ENCODE measurements at places on chromosomes 3 and 15. TPM values are rescaled to one million over a fixed set of nuclear protein-coding genes. Genes with fewer than 3 reads are reported as not detected.

DNA sequence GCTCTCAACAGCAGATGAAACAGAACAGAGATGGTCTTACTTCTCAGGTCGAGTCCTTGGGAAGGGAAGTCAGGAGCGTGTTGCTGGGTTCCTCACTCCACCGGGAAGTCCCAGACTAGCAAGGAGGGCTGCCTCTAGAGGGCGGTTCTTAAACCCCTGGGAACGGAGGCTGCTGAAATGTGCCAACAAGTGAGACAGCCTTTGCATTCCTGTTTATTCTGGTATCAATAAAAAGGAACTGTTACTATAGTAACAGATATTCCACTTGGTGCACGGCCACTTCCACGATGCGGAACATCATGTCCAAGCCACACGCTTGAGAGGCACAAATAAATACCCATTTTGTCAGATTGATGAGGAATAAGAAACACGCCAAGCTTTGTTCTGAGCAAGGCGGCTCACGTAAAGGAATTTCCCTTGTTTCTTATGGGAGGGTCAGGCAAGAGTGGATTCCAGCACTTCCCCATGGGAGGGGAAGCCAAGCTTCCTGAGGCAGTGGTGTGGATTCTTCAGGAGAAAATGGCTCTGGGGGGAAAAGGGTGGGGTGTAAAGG, at the start of gene FAM107A:
Gene FAM107A (minus strand): TSS at position 123 of the 553 bp plus-strand sequence. CDS start 7,531 bp downstream, outside the sequence.
- peaks cover 21% of the 10 kb centered on the region for H3K27me3 ChIP-seq
- DNase-seq = no peak
- no peaks in the 10 kb centered on the region for H3K4me1 ChIP-seq
- H3K4me3 ChIP-seq = no peak within 1 kb of the TSS

DNA sequence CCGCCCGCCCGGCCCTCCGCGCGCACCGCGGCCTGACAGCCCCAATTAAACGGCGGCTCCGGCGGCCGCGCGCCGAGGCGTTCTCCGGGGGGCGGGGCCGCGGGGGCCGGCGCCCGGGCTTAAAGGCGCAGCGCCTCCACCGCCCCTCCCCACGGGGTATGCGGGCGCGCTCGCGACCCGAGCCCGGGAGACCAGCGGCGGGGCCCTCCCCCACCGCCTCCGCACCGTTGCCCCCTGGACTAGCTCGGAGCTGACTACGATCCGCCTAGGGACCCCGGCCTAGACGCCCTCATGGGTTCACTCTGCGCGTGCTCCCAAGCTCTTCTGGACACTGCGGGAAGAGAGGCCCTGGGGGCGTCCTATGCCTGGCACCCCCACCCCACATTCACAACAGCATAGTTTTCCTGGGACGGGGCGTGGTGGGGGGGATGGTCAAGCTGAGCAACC, at the start of gene DUSP7:
Gene DUSP7 (minus strand): TSS at position 51 of the 447 bp plus-strand sequence. CDS start 205 bp downstream, outside the sequence.
- H3K36me3 ChIP-seq = peaks cover 28% of the 10 kb centered on the region
- H3K4me3 ChIP-seq = peak within 1 kb of the TSS; percentile 95

DNA sequence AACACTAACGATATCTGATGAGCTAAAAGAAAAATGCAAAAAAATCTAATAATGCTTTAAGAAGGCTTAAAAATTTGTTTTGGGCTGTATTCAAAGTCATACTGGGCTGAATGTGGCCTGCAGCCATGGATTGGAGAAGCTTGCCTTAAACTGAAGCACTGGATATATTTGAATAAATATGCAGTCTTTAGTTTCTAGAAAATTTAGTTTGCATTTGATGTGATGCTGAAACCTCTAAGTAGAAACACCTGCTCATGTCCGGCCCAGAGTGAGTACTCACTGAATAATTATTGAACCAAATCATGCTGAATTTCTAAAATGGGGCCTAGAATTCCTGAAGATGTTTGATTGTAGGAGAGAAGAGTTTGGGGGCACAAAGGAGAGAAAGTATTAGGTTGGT, 43.9 kb downstream of the ABHD5 start:
- H3K4me3 ChIP-seq = no peak overlapping the region
- no peak for DNase-seq
- no peaks in the 10 kb centered on the region for H3K27me3 ChIP-seq
- peaks cover 15% of the 10 kb centered on the region for H3K4me1 ChIP-seq
- H3K27ac ChIP-seq = no peak overlapping the region
- no peaks in the 10 kb centered on the region for H3K36me3 ChIP-seq

DNA sequence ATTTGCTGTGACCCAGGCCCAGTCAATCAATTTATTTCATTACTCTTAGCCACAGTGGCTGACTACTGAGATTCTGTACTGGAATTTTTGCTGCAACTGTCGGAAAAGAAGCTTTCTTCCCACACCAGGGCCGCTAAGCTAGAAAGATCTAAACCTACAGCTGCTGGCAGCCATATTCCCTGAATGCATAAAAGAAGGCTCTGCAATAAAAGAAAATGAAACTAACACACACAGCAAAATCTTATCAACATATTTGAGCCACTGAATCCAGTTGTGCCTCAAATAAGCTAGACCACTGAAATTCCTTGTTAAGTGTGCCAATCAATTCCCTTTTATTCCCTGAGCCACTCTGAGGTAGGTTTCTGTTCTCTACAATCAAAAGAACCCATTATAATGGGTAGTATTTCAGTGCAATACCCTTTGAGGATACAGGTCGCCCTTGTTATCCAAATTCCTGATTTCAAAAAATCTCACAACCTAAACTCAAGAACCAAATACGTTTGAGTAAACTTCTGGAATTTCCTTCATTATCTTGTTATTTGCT, 60.3 kb downstream of the MYO9A start:
- no peaks in the 10 kb centered on the region for H3K36me3 ChIP-seq
- no peaks in the 10 kb centered on the region for H3K4me1 ChIP-seq

PRR23B gene
- not detected for polyA plus RNA-seq

Data from keratinocyte (primary cell).